ENCODE measurements at places on chromosomes 1 and 21.

DNA sequence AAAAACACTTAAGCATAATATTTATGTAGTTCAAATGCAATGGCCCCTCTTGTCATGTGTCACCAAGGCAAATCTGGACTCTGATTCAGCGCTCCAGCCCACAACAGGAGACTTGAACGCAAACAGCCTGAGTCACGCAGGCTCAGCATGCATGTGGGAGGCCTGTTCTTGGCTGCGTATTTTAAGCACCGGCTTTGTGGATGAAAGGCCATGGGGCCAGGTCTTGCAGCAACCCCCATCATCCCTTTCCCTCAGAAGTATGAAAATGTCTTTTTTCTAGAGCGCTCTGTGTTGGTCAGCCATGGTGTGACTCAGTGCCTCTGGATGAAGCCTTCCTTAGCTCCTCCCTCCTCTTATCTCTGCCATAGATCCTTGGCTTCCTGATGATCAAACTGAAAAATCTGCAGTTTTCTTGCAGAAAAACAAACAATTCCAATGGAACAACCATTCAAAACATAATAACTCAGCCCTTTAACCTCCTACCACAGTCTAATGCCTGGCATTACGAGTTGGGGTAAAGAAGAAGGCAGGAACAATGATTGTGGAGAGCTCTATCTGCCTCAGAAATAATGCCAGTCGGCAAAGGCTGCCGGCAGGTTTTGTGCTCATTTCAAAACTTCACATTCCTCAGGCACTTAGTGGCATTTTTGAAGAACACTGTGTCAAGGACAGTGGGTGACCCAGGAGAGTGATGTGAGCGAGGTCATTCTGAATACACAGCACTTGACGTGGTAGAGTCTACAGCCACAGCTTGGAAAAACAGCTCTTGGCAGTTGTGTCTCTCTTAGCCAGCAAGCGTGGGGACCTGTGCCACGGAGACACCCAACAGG is 167.5 kb downstream of the CLIC6 start:
- no peak for DNase-seq

- no peak for DNase-seq
Measured at GRCh38 chr1:76048219-76048618, 26.3 kb upstream of the ST6GALNAC3 start.

- no peak for DNase-seq
Measured at GRCh38 chr1:212542761-212543187, 65.8 kb upstream of the ATF3 start.

DNA sequence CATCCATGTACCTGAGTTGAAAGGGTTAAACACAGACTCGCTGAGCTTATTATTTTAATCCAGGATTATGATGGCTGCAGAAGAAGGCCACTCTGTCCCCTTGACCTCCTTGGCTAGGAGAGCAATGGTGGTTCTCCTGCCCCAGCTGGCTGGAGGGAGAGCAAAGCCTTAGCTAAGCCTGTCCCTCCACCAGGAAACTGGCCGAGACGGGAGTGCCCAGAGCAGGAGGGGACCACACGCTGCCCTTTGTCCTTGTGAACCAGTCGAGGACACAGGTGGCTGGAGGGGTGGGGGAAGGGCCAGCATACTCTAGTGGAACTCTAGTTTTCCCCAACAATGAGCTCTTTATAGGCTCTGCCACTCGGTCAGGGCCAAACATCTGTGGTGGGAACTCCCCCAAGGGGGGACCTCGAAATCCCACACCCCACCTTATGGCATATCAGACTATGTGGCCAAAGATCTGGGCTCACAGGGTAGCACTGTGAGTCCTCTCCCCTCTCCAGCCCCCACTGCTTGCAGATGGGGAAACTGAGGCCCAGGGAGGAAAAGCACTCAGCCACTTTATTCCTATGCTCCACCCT is 12.9 kb downstream of the KIAA1614 start:
- no peak for DNase-seq

DNA sequence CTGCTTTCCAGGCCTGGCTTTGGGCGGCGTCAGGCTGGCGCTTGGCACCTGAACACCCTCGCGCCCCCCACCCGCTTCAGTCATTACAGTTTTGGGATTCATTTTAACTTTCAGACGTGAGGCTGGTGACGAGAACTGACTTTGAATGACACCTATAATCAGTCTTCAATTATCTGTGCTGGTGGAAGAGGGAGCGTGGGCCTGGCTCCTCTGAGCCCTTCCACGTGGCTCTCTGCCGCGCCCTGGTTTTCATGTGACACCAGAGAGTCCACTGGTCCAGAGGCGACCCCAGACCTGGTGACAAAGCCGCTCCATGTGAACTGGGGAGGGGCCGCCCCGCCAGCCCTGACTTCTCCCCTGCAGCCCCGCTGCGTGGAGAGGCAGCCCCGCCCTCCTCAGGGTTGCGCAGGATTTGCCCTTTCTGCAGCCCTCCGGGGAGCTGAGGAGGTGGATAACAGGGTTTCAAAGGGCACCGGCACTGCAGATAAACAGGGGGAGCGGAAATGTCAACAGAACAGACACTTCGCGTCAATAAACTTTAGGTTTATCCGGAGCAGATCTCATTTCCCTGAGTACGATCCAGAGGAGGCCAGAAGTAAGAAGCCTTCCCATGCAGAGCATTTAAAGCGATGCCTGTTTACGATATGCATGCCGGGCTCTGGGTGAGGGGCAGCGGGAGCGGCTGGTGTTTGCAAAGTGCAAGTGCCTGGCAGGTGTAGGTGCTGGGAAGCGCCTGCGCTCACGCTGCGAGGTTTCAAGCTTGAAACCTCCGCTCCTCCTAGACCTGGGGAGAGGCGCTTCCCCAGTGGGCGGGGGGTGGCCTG is 56.4 kb downstream of the AJAP1 start:
- no peak for DNase-seq

DNA sequence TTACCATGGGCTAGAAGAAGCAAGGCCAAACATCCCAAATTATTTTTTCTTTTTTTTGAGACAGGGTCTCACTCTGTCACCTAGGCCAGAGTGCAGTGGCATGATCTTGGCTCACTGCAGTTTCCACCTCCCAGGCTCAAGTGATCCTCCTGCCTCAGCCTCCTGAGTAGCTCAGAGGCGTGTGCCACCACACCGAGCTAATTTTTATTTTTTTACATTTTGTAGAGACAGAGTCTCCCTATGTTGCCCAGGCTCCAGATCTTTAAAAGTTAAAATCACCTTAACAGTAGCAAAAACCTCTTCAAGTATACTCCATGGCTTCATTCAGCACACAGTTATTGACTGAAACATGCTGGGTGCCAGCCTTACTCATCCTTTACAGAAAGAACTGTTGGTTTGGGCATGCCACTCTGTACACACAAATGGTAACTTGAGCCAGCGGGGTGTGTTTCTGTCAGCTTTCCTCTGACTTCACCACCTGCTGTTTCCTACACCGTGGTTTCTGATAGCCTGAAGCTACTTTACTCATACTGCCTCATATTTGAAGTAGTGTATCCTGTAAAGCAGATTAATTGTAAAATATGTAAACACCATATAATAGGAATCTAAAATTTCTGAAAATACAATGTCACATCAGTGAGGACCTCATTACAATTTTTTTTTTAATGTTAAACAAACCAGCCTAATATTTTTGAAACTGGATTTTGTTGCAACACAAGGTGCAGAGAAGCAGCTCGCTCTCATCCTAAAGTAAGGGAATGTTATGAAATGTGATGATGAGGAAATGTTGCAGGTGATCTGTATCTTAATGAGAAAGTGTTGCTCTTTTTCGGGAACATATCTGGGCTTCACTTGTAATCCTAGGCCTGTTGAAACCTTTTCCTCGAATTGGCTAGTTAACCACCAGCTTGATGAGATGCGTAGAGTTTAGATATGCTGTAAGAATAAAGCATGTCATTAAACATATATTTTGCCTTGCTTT is 113.9 kb downstream of the ATP5PO start:
- DNase-seq, result no peak

DNA sequence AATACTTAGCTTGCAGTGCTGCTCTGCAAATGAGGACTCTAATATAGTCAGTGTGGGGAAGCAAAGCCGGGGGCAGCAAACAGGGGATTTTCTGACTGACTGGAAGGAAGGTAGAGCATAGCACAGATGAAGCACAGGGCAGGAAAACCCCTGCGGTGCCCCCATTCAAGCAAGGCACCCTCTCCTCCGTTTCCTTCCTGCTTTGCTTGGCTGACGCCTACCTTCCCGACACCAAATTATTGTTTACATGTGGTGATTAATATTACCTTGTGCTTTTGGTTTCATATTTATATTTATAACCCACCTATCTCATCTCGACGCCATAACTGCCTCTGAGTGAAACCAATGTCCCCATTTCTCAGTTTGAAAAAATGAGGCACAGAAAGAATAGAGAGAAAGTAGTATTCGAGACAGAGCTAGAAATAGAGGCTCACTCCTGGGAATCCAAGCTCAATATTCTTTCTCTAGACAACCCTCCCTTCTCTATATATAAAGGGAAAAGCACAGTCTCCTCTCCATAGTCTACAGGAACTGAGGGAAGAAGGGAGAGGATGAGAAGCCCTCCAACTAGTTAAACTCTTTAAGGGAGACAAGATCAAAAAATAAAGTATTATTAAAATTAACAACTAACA is 41.3 kb downstream of the PIK3C2B start:
- DNase-seq, result peak; percentile 67

- DNase-seq, result peak; percentile 42
Measured at GRCh38 chr1:165914136-165914798, 86.9 kb downstream of the UCK2 start.

- DNase-seq, result no peak
Measured at GRCh38 chr1:54764922-54765561, 719 bp upstream of the PARS2 start.

DNA sequence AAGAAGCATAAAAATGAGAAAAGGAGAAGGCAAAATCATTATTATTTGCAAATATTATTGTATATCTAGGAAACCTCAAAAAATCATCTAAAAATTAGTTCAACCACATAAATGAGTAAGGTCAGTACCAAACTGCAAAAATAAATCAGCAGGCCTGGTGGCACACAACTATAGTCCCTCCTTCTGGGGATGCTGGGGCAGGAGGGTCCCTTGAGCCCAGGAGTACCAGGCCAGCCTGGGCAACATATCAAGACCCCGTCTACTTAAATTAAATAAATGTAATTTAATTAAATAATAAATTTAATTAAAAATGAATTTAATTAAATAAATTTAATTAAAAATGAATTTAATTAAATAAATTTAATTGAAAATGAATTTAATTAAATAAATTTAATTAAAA is 40.3 kb upstream of the TRIM67 start:
- no peak for DNase-seq

DNA sequence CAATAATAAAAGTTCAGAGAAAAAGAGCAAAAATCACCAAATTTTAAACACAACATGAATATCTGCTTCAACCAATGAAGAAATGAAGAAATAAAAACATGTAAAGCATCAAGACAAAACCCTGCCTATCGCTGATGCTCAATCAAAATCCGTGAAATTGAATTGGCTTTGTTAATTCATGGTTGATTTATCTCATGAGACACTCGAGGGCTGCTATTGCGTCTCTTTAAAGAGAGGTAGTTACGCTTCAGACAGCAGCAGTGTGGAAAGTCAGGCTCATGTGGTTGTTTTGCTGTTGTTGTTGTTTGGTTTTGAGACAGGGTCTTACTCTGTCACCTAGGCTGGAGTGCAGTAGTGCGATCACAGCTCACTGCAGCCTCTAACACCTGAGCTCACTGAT is 65.5 kb upstream of the RGS7 start:
- no peak for DNase-seq
